ENCODE measurements at places on chromosomes 1 and 21. TPM values are rescaled to one million over a fixed set of nuclear protein-coding genes. Genes with fewer than 3 reads are reported as not detected.

The LCE2C gene
- not detected for total RNA-seq

The C8A gene
- under 0.01 TPM for total RNA-seq

The TMEM240 gene
- total RNA-seq: 5.5 TPM

The NBPF6 gene
- total RNA-seq: not detected

The CSF1 gene
- 88.5 TPM for total RNA-seq

The KCNJ10 gene
- under 0.01 TPM for total RNA-seq

The KCNT2 gene
- total RNA-seq: 2.5 TPM

The PTPN7 gene
- not detected for total RNA-seq

The GRHL3 gene
- total RNA-seq: not detected

The TNN gene
- not detected for total RNA-seq

The RIIAD1 gene
- total RNA-seq: not detected

The EXO1 gene
- total RNA-seq: 14.7 TPM

The TPTE gene
- not detected for total RNA-seq

The TFAP2E gene
- total RNA-seq: 0.33 TPM

The RHCE gene
- total RNA-seq: 0.15 TPM

The CORT gene
- not detected for total RNA-seq

The C8B gene
- not detected for total RNA-seq

The CTTNBP2NL gene
- 12.6 TPM for total RNA-seq

The CLCA1 gene
- 0.15 TPM for total RNA-seq

The PBXIP1 gene
- 109 TPM for total RNA-seq

The LRRC39 gene
- 0.33 TPM for total RNA-seq

The CACHD1 gene
- 4.5 TPM for total RNA-seq

The PTPRU gene
- total RNA-seq: 42.5 TPM

The OR10J1 gene
- not detected for total RNA-seq

The SPATA17 gene
- 0.50 TPM for total RNA-seq

The TRIM45 gene
- total RNA-seq: 7.3 TPM

The ARHGEF2 gene
- 173 TPM for total RNA-seq

The TMEM269 gene
- total RNA-seq: 0.15 TPM

The TSPEAR gene
- total RNA-seq: not detected

The HUNK gene
- total RNA-seq: not detected
